Effector CD4-positive, alpha-beta T cell (primary cell): ENCODE measurements at places on chromosomes 1 and 21.

DNA sequence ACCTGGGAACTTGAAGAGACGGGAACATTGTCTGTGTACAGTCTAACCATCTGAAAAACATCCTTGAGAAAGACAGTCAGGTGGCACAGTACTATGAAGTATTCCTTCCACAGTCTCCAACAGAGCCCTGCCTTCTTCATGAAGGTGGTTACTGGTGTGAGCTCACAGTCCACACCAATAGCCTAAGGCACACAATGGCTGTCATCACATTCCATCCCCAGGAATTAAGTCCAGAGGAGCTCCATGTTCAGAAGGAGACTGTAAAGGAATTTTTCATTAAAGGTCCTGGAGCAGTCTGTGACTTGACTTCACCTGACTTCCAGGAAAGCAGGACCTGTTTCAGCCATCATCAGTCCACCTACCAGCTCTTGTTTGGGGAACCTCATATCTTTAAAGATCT, 180.2 kb downstream of the C1orf21 start:
- DNase-seq: no peak

DNA sequence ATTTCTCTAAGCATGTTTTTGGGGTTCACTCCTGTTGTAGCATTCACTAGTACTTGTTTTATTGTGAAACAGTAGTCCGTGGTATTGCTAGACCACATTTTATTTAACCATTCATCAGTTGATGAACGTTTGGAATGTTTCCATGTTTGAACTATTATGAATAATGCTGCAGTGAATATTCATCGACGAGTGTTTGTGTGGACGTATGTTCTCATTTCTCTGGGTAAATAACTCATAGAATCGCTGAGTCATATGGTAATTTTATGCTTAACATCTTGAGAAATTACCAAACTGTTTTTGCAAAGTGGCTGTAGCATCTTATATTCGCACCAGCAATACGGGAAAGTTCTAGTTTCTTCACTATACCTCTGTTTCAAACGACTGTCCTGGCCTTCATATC, 28.0 kb upstream of the KAZN start:
- DNase-seq: no peak

DNA sequence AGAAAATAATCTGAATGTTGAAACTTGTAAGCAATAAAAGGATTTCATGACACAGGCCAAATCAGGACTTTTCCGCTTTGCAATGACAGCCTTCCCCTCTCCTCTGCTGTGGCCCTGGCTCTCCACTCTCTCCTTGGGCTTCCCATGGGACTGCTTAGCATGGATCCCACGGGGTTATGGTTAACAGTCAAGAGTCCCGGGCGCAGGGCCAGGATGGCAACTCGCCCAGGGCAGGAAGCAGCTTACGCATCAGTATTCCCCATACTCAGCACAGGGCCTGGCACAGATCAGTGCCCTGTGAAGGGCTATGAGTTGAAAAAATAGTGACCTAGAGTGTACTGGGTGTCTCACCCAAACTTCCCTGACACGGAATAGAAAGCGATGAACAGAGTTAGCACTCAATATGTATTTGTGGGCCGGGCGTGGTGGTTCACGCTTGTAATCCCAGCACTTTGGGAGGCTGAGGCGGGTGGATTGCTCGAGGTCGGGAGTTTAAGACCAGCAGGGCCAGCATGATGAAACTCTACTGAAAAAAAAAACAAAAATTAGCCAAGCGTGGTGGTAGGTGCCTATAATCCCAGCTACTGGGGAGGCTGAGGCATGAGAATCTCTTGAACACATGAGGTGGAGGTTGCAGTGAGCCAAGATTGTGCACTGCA, 29.1 kb upstream of the GRHL3 start:
- DNase-seq: no peak

DNA sequence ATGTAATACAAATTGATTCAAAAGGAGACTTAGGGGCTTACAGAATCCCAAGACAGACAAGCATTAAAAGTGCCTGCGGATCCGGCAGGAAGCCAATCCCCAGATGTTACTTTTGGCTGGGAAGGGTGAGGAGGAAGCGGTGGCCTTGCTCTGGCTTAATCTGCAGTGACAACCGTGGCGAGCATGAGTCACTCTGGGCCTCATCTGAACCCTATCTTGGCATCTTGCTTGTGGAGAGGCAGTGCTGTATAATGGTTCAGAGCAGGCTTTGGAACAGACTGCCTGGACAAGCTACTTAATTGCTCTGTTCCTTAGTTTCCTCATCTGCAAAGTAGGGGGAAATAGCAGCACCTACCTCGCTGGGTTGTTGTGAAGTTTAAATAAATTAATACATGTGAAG, 74.1 kb downstream of the XCL2 start:
- peak; percentile 7 for DNase-seq

- no peak for DNase-seq
These were observed 326.7 kb downstream of the SIPA1L2 start for GRCh38 chr1:232303222-232303620.
